NCI-H524 (cell line): ENCODE measurements at places on chromosomes 5 and 9.

DNA sequence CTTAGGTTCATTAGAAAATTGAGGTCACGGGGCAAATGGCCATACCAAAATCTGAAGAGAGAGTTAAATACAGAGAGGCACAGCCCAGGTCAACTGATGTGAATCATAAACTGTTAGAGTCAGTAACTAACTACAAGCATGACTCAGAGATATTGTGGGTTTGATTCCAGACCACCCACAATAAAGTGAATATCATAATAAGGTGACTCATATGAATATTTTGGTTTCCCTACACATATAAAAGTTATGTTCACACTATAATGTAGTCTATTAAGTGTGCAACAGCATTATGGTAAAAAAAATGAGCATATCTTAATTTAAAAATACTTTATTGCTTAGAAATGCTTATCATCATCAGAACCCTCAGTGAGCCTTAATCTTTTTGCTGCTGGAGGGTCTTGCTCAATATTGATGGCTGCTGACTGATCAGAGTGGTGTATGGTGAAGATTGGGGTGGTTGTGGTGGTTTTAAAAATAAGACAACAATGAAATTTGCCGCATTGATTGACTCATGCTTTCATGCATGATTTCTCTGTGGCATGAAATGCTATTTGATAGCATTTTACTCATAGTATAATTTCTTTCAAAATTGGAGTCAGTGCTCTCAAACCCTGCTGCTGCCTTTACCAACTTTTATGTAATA, 53.1 kb upstream of the EDIL3 start:
- DNase-seq, result no peak

GRCh38 chr5:2874099-2874498, 122.6 kb upstream of the IRX2 start:
- no peak for DNase-seq

- no peak for DNase-seq
These were observed 78.1 kb downstream of the CFAP95 start for GRCh38 chr9:69898714-69899209.

DNA sequence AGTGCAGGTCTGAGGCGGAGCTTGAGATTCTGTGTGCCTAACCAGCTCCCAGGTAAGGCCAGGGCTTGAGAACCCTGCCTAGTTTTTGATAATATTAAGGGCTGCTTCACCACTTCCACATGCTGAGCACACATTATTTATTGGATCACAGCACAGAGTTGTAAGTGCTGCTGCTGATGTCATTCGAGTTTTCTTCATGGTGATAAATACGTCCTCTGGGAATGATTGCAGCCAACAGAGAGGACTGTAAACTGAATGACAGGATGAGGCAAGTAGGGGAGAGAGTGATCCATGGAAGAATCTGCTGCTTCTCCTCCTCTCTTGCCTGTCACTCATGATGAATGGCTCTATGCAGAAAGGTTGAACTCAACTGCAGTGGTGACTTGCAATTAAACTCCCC, 77.9 kb upstream of the VPS13A start:
- no peak for DNase-seq

DNA sequence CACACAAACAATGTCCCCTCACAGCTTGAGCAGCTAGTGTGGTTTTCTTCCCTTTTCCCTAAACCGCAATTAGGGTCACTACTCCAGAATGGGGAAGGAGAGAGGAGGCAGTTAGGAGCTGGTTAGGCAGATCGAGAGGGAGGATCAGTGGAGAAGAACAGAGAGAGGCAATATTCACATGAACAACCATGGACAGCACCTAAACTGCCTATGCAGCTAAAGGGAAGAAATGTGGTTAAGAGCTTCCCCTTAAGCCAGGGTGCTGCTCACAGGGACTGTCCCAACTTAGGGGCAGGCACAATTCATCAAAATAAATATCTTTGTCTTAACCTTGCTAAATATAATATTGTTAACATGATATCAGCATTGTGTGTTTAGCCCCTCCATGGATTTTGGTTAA, 359.3 kb upstream of the CDH18 start:
- DNase-seq, result no peak

GRCh38 chr9:98603821-98604383, 104.8 kb downstream of the GABBR2 start:
- no peak for DNase-seq

- DNase-seq, result no peak
These were observed 17.5 kb upstream of the TRIM14 start for GRCh38 chr9:98136489-98136888.

DNA sequence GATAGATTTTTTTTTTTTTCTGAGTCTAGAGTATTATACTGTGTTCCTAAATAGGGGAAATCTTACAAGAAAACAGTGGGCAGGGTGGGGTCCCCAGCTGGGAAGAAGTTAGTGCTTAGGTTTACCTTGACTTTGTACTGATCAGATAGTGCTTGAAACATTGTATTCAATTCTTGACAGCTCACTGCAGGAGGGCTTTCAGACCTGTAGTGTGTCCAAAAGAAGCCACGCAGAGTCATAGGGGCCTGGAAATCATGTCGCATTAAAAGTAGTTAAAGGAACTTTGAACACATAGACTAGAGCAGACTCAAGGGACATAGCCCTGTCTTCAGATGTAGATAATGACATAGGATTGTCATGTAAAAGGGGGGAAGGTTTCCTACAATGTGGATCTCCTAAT, 215.4 kb upstream of the NR4A3 start:
- no peak for DNase-seq

- DNase-seq, result no peak
These were observed 3.3 kb downstream of the RNF20 start for GRCh38 chr9:101536938-101537337.

- no peak for DNase-seq
These were observed 14.5 kb downstream of the CATSPER3 start for GRCh38 chr5:134982230-134982629.

GRCh38 chr9:97567182-97567893, 65.8 kb downstream of the TSTD2 start:
- DNase-seq, result no peak

DNA sequence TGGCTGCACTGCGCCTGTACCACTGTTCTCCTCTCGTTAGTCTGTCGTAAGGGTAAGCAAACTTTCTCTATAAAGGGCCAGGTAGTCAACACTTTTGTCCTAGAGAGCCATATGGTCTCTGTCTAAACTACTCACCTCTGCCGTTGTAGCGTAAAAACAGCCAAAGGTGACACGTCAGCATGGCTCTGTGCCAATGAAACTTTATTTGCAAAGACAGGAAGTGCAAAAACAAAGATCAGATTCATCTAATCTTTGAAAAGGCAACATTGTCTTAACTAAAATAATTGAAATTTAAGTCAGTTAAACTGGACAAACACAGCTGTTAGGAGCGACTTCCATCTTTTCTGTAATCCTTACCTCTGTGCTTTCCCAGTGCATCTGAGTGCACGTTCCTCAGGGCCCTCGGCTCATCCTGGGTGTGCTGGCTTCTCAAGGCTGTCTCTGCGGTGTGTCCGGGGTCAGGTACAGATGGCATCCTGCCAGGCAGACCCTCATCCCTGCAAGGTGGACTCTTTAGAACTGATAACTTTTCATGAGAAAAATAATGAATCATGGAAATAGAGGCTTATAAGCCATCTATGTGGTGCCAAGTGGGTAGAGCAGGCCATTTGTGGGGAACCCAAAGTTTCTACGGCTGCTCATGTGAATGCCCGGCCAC, 35.2 kb upstream of the IRX4 start:
- DNase-seq, result peak; percentile 21

- no peak for DNase-seq
These were observed 78.8 kb downstream of the SPATA31C2 start for GRCh38 chr9:88059469-88059868.

GRCh38 chr5:102324714-102325113, 28.6 kb upstream of the SLCO4C1 start:
- DNase-seq, result no peak

DNA sequence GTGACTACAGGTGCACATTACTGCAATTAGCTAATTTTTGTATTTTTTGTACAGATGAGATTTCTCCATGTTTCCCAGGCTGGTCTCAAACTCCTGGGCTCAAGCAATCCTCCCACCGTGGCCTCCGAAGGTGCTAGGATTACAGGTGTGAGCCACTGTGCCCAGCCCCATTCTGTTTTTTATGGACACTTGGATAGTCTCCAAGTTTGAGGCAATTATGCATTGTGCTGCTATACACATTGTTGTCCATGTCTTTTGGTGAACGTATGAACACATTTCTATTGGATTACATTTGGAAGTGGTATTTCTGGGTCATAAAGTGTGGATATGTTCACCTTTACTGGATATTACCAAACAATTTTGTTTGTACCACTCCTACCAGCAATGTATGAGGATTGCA, 22.4 kb upstream of the PLPP1 start:
- no peak for DNase-seq

DNA sequence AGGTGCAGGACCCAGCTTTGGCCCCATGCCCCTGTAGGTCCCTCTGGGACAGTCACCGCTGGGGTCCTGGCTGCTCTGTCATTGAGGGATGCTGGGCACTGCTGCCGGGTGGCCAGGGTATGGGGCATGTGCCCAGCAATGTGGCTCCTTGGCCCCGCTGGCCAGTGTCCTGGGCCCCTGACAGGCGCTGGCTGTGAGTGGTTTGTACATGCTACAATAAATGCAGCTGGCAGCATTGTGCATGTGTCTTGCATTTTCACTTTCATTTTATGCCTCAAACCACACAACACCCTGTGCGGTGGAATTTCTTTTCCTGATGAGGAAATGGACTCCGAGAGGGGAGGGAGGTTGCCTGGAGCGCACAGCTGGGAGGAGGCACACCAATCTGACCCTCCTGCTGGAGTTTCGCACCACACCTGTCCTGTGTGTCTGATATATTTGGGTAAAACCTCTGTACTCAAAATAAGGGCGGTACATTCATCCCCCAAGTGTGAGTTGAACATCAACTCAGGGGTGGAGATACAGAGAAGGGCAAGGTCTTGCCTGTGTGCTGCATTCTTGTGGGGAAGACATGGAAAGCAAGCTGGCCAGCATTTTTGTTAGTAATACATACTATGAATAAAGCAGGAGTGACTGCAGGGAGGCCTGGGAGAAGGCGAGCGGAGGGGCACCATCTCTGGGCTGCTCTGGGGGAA, 11.7 kb downstream of the TSPAN17 start:
- no peak for DNase-seq

GRCh38 chr5:137188566-137188965, 310.6 kb downstream of the SPOCK1 start:
- DNase-seq, result no peak

GRCh38 chr5:92917044-92917443, 664.0 kb downstream of the NR2F1-AS1 start:
- DNase-seq, result no peak

DNA sequence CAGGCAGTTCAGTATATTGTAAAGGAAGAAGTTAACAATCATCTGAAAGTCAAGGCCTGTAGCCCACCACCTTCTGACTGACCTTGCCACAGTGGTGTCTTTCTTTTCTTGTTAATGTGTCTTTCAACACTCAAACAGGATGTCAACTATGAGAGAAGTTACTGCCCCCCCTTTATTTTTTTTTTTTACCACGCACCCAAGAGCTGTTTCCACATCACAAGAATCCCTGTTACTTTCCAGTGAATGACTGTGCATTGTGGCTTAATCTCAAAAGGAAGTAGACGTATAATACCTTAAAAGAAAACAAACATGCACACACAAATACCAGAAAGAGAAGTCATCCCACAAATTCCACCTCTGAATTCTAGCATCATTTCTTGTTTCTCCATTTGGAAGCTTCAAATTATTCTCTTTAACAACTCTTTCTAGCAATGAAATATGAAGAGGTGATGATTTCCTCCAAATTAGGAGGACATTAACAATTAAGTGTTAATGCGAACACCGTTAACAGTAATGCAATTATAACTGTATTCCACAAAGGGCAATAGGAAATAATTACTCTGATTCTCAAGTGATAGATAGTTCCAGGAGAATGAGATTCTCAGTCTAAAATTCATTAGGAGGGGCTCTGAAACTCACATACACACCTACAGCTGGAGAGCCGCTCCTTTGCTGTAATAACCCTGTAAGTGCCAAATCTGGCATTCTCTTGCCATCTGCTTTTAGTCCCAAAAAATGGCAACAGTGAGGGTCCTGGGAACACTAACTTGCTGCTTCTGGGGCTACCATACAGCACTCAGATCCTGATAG, 201.0 kb downstream of the EFNA5 start:
- no peak for DNase-seq

DNA sequence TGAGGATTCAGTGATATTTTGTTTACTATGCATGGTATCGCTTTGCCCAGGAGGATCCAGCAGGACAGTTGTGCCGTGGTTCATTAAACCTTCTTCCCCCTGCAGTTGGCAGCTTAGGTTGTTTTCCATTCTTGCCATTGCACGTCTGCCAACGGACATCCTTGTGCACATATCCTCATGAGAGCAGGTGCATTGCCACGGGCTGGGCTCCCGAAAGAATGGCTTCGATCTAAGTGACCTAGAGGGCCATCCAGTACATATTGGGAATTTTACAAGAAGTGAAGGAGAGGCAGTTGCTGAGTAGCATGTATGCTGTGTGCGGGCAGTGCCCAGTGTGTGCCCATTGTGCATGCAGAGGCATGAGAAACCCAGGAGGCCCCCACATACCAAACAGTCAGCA, 22.1 kb downstream of the HRH2 start:
- DNase-seq, result no peak

DNA sequence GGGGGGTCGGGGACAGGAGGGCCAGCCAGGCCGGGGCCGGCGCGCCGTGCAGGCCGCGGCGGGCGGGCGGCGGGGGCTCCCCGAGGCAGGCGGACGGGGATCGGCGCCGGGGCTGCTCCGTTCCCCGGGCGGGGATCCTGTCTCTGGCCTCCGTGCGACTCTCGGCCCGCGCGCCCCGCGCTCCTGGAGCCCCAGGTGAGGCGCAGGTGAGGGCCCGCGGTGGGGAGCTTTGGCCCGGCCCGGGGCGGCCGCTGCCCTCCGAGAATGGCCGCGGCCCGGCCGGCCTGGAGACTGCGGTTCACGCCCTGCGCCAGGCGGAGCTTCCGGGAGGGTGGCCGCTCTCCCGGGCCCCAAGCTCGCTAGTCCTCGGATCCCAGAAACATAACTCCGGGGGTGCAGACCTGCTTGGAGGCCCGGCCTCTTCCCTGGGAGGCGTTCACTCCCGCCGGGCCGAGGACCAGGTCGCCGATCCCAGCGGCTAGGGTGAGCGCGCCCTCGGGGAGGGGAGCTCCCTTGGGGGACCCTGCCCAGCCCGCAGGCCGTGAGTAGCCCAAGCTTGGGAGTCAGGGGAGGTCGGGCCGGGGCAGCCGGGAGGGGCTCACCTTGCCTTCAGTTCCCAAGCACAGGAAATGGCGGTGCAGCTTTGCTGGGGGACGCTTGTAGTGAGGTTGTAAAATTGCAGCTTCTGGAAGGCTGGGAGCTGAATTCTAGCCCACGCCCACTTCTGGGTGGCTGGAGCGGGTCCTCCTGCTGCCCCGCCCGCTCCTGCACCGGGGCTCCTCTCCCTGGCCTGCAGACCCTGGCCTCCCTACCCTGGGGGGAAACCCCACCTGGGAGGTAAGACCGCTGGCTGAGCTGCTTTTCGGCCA, 723 bp downstream of the PPP1R26 start:
- no peak for DNase-seq

GRCh38 chr9:111114486-111114885, 76.2 kb upstream of the LPAR1 start:
- no peak for DNase-seq

DNA sequence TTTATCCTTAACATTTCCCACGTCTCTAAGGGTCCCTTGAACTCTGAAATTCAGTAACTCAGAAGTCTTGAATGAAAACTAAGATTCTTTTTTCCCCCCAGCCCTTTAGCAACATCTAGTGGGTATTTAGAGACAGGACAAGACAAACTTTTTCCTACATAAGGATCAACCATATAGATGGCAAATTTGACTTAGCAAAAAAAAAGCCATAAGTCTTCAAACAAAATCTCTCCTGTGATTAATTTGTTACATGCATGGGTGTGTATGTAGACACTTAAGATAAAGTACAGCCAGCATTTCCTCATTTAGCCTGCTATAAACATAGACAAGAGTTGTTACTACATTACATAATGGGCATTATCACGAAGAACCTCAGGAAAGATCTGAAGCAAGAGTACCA, 29.1 kb upstream of the ANKRD31 start:
- DNase-seq, result peak; percentile 48
